WTC11 (cell line): ENCODE measurements at places on chromosomes 5 and 9. TPM values are rescaled to one million over a fixed set of nuclear protein-coding genes. Genes with fewer than 3 reads are reported as not detected.

Gene LCN1
- total RNA-seq: not detected in 3 replicates

DNA sequence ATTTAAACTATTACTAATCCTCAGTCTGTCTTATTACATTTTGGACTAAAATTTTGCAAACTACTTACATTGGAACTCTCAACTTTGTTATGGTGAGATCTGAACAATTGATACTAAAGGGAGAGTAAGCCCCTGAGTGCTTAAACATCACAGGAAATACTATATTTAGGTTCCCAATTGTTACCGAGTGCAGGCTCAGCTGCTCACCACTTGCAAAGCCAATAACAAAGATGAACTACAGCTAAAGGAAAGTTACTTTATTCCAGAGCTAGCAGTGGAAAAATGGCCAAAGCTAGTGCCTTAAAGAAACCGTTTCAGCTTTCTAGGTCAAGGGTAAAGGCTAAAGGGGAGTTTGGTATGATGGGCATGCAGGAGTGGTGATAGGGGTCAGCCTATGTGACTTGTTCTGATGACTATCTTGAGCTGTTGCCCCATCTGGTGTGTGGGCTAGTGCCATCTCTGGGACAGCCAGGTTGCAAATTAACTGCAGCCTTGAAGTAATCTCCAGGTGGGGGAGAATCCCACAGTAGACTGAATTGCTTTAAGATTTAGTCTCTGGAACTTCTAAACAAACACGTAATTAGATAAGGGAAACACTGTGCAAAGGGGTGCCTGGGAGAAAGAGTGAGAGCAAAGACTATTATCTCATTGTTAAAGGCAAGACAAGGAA is 7.8 kb upstream of the NDUFB6 start:
- H3K4me1 ChIP-seq: peaks cover 11% of the 10 kb centered on the region
- DNase-seq: no peak
- H3K4me3 ChIP-seq: no peak overlapping the region
- H3K27me3 ChIP-seq: no peaks in the 10 kb centered on the region

DNA sequence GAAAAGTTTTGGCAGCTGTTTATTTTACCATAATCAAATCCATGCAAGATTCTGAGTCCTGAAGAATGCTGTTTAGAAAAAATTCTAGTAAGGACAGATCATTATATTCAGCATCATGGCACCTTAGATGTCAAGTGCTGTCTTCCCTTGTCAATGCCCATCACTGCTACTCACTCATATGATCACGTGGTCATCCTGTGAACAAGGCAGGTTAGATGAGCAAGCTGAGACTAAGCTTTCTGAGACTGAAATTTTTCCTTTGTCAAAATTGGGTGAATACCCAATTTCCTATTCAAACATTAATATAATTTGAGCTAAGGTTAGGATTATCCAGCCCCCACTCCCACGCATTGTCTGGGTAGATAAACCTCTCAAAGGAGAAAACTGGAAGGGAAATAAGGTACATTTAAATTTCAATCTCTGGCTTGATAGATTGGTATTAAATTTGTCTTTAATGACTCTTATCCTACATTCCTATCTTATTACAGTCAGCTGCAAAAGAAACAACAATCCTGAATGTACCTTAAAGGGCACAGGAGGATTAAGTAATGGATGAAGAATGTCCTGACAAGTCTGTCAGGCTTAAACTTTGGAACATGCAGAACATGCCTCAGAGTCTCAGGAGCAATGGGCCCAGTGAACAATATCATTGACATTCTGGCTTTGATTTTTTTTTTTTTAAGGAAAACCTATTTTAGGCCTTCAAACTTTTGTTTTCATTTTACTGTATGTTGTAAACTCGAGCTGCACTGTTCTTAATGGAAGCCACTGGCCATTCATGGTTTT is 148.7 kb upstream of the RANBP3L start:
- H3K4me1 ChIP-seq: peaks cover 18% of the 10 kb centered on the region
- no peaks in the 10 kb centered on the region for H3K36me3 ChIP-seq
- no peaks in the 10 kb centered on the region for H3K27me3 ChIP-seq

GRCh38 chr9:114272739-114273431 is 50.0 kb upstream of the ORM1 start:
- no peak overlapping the region for H3K27ac ChIP-seq
- no peak for DNase-seq
- H3K4me3 ChIP-seq: no peak overlapping the region
- peaks cover 9% of the 10 kb centered on the region; the same call in 1 of the 2 replicates for H3K36me3 ChIP-seq
- H3K4me1 ChIP-seq: no peaks in the 10 kb centered on the region
- H3K27me3 ChIP-seq: no peaks in the 10 kb centered on the region

DNA sequence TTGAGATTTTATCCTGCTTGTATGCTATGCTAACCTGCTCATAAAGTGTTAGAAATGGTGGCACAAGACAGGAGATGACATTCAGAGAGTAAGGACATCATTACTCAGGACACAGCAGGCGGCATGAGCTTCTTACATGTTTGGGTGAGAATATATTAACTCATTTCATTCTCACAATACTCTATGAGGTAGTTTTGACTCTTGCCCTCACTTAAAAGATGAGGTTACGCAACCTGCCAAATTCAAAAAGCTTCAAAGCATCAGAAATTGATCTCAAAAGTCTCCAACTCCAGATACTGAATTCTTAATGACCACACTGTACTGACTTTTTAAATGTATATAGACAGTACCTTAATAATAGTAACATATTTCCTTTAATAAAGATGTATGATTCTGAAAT is 60.8 kb downstream of the CDH18 start:
- DNase-seq: no peak
- peaks cover 23% of the 10 kb centered on the region for H3K27me3 ChIP-seq
- H3K4me1 ChIP-seq: peaks cover 37% of the 10 kb centered on the region
- H3K27ac ChIP-seq: no peak overlapping the region

DNA sequence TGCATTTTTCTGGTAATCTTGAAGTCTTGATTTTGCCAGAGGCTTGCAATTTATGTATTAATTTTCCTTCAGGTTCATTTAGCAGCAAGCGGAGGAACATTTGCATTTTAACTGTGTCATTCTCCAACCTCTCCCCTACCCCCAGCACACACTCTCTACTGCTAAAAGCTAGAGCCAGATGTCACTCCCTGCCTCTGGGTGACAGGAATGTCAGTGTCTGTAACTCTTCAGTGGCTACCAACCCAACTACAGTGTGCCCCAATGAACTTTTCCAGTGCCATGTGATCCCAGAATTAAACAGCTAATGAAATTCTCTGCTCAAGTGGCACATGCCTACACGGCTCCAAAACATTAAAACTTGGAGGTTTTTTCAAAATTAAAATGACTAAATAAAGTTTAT is 260.3 kb downstream of the GOLPH3 start:
- H3K4me1 ChIP-seq: peaks cover 13% of the 10 kb centered on the region
- H3K36me3 ChIP-seq: no peaks in the 10 kb centered on the region
- H3K27me3 ChIP-seq: no peaks in the 10 kb centered on the region

Gene B4GALT1
- 19.1 to 20.2 TPM (median 19.8 TPM) in 3 replicates for total RNA-seq

- no peak overlapping the region for H3K27ac ChIP-seq
- no peaks in the 10 kb centered on the region for H3K36me3 ChIP-seq
- DNase-seq: peak; percentile 23
- peaks cover 6% of the 10 kb centered on the region; the same call in 1 of the 2 replicates for H3K4me1 ChIP-seq
- H3K4me3 ChIP-seq: no peak overlapping the region
Observed at GRCh38 chr5:149237662-149238061, 34.0 kb upstream of the AFAP1L1 start.

DNA sequence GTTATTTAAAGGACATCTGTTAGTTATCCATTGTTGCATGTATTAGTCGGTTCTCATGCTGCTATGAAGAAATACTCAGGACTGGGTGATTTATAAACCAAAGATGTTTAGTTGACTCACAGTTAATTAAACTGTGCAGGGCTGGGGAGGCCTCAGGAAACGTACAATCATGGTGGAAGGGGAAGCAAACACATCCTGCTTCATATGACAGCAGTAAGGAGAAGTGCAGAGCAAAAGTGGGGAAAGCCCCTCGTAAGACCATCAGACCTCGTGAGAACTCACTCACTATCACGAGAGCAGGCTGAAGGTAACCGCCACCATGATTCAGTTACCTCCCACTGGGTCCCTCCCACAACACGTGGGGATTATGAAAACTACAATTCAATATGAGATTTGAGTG is 2064.1 kb downstream of the MAT2B start:
- peaks cover 27% of the 10 kb centered on the region for H3K36me3 ChIP-seq
- H3K27ac ChIP-seq: no peak overlapping the region
- H3K27me3 ChIP-seq: no peaks in the 10 kb centered on the region
- H3K4me3 ChIP-seq: no peak overlapping the region
- H3K4me1 ChIP-seq: peaks cover 16% of the 10 kb centered on the region

- no peaks in the 10 kb centered on the region for H3K4me1 ChIP-seq
- H3K4me3 ChIP-seq: no peak overlapping the region
- no peaks in the 10 kb centered on the region for H3K27me3 ChIP-seq
- DNase-seq: no peak
Observed at GRCh38 chr9:125134976-125135375, 8.4 kb downstream of the SCAI start.

Gene CD180
- total RNA-seq: not detected in 3 replicates

GRCh38 chr9:78712903-78713613 is 416.1 kb downstream of the PSAT1 start:
- H3K27ac ChIP-seq: no peak overlapping the region
- DNase-seq: no peak
- H3K36me3 ChIP-seq: no peaks in the 10 kb centered on the region

- no peak for DNase-seq
- no peak overlapping the region for H3K4me3 ChIP-seq
Observed at GRCh38 chr9:78213712-78214111, 22.2 kb upstream of the CEP78 start.

GRCh38 chr5:17819783-17820182 is 185.5 kb downstream of the TAF11L14 start:
- no peaks in the 10 kb centered on the region for H3K36me3 ChIP-seq
- no peaks in the 10 kb centered on the region; the same call in 1 of the 2 replicates for H3K27me3 ChIP-seq
- H3K27ac ChIP-seq: no peak overlapping the region
- H3K4me3 ChIP-seq: no peak overlapping the region

GRCh38 chr5:119583684-119584083 is 45.7 kb upstream of the FAM170A start:
- no peak overlapping the region for H3K4me3 ChIP-seq
- H3K27ac ChIP-seq: no peak overlapping the region
- H3K36me3 ChIP-seq: peaks cover 2% of the 10 kb centered on the region; the same call in 1 of the 2 replicates
- no peak for DNase-seq

DNA sequence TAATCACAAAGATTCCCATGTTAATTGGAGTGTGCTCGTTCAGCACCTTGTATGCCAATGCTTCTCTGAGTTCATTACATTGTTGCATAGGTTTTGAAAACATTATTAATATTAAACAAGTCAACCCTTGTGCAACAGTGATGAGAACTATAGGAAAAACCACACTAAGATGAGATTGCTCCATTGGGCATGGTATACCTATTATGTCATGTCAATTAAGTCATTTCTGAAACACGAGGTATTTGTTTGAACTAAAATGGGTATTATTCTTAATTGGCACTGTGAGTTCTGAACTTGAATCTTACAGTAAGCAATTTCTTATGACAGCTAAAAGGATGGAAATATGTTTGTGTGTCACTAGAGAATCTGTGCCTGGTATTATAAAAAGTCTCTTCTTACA is 447.7 kb downstream of the EFNA5 start:
- no peak overlapping the region for H3K4me3 ChIP-seq
- no peaks in the 10 kb centered on the region for H3K36me3 ChIP-seq
- no peaks in the 10 kb centered on the region for H3K27me3 ChIP-seq
- no peaks in the 10 kb centered on the region for H3K4me1 ChIP-seq
- no peak for DNase-seq
- H3K27ac ChIP-seq: no peak overlapping the region

Gene PPP2R2B
- 12.7 to 20.3 TPM (median 13.2 TPM) in 3 replicates for total RNA-seq

Gene SLC46A2
- total RNA-seq: 0.07 TPM in 1 of 3 replicates, not detected in the others

Gene PCA3
- not detected in 3 replicates for total RNA-seq

Gene SLC34A3
- 0.13 to 0.23 TPM (median 0.14 TPM) in 3 replicates for total RNA-seq

- H3K4me3 ChIP-seq: no peak overlapping the region
- H3K36me3 ChIP-seq: no peaks in the 10 kb centered on the region
- no peaks in the 10 kb centered on the region for H3K27me3 ChIP-seq
- no peak overlapping the region for H3K27ac ChIP-seq
Observed at GRCh38 chr9:18976221-18976708, 56.7 kb downstream of the SAXO1 start.

Gene ANGPTL2
- total RNA-seq: 4.5 to 6.7 TPM (median 6.3 TPM) in 3 replicates

DNA sequence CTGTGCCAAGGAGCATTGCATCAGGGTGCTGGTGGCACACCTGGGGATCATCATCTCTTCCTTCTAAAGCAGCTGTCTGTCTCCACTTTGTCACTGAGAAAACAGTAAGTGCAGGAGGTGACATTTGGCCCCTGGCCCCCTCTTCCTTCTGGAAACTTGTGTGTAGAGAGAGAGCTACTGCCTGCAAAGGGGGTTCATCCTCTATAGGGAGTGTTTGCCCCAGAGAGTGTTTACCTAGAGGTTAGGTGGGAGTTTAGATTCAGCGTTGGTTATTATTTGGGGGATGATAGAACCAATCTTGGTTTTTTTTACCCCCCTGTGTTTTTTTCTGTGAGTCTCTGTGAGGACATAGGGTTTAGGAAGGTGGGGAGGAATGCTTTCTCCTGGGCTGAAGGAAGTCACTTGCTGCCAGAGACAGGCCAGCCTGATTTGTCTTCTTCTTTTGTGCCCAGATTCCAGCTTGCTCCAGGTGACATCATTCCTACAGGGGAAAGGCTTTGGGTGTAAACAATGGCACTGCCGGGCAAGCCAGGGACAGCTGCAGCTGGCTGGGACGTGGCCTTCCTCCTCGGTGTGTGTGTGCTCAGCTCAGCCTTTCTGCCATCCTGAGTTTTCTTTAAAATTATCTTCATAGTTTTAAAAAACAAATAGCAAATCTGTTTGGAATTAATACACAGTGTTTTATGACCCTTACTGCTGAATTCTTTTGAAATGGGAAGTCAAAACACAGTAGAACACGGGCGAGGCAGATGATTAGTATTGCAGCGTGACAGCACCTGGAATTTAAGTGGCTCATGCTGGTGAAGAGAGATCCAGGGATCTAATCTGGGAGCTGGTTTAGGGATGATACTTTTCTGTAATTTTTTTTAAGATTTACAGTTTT is 24.5 kb downstream of the PRRC2B start:
- H3K36me3 ChIP-seq: peaks cover 27% of the 10 kb centered on the region
- H3K27me3 ChIP-seq: no peaks in the 10 kb centered on the region
- DNase-seq: no peak
- H3K4me1 ChIP-seq: peaks cover 78% of the 10 kb centered on the region
- H3K27ac ChIP-seq: peak overlapping the region; percentile 96
- no peak overlapping the region for H3K4me3 ChIP-seq

Gene SMIM3
- total RNA-seq: 11.1 to 14.1 TPM (median 12.2 TPM) in 3 replicates

- no peaks in the 10 kb centered on the region for H3K36me3 ChIP-seq
- no peak overlapping the region for H3K4me3 ChIP-seq
- no peak overlapping the region for H3K27ac ChIP-seq
- H3K4me1 ChIP-seq: peaks cover 11% of the 10 kb centered on the region
- H3K27me3 ChIP-seq: peaks cover 25% of the 10 kb centered on the region
Observed at GRCh38 chr9:91427873-91428272, 4.2 kb upstream of the NFIL3 start.

DNA sequence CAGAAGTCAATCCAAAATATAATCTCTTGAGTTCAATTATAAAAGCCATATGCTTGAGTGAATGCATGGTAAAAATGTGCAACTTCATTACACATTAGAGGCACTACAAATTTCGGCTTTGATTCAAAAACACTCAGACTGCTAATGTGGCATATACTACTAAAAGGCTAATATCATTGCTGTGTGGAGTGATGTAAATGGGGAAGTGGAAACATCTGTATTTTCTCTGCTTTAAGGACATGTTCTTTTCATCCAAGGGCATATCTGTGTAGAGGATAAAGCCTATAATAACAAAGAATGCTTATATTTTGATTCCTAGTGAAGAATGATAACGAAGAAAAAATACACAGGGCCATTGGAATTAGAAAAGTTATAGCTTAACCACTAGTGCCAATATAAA is 643.9 kb upstream of the ZNF608 start:
- H3K27me3 ChIP-seq: no peaks in the 10 kb centered on the region
- no peaks in the 10 kb centered on the region for H3K36me3 ChIP-seq
- H3K27ac ChIP-seq: no peak overlapping the region
- peaks cover 8% of the 10 kb centered on the region for H3K4me1 ChIP-seq
- H3K4me3 ChIP-seq: no peak overlapping the region
